ENCODE measurements at places on chromosomes 11 and 22.

DNA sequence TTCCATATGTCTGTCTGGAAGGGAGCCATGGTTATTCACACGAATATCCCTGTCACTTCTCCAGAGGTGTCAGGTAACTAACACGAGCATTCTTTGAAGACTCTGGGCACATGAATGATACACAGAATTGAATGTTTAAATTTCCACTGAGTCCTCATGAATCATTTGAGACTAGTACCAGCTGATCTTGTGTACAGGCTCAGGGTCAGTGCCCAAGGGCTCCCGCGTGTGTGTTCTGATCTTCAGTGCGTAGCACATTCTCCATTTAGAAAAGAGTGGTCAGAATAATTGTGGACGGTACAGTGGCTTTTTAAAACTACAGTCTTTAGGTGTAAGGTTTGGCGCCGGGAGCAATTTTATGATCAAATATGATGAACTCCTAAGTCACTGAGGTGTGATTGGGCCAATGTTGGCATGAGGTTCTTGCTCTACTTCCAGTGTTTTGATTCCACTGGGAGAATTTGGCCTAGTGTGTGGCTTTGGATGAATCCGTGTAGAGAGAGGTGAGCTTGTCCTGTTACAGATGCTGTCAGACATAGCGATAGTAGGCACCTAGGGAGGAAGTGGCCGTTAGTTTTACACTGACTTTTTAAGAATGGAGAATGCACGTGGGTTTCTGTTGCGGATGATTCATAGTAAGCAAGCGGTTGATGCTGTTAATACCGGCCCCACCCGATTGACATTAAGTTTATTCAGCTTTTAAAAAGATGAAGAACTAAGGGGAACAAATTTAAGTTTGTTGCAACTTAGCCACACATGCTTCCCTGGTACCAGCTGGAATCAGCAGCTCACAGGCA lies 22.2 kb downstream of the NUP50 start:
- DNase-seq, result no peak

DNA sequence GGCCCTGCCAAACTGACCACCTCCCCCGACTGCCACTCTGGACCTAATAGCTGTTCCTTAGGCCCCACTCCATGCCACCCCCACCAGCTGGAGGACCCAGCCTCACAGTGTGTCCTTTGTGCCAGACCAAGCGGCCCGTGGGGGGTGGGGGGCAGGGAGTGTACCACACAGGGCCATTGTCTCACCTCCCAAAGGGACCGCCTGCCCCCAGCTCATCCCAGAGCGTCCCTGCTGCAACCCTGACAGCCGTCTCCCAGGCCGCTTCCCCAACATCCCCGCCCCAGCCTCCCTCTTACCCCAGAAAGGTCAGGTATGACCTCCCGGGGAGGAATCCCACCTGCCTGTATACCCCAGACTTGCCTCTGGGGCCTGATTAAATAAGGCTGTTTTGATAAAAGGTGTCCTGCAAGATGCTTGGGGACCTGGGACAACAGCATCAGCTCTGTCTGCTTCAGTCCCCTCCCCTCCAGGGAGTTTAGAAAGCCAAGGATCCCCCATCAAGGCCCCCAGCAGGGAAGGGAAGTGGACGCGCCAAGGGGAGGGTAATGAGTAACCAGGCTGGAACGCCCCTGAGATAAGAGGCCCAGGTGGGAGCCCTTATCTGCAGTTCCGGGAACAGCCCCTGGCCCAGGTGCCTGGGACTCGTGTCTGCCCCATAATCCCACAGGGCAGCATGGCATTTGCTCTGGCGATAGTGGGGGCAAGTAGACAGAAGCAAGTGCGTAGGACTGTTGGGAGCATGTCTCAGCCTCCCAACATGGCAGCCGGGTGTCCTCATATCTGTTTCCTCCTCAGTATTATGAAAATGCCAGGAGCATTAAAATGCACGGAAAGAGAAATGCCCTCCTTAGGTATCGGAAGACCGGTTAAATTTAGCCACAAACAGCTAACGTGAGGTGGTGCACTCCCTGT lies 9.0 kb downstream of the CDC42EP1 start:
- no peak for DNase-seq

DNA sequence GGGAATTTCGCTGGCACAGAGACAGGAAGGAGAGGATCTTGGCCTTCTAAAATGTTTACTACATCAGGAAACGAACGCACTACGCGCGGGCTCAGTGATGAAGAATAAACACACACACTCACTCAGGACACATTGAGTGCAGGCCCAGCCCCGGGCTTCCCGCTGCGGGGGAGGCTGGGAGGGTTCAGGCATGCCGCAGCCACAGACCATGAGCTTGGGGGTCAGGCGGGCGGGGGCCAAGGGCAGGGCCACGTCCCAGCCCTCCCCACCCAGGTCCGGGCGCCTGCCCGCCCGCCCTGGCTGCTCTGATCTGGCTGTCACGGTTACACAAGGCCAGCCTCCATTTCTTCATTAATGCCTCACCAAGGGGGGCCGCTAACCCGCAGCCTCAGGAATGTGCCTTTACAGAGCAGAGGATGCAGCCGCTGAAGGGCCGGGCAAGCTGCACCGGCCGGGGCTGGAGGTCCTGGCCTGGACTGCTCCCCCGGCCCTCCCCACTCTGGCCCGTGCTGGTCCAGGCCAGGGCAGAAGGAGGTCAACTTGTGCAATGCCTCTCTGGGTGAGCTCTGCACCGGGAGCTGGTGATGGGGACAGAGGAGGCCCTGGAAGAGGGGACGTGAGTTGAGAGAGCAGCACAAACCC lies 41.7 kb downstream of the IGF2 start:
- no peak for DNase-seq

- peak; percentile 74 for DNase-seq
These were observed 10.9 kb downstream of the ROBO3 start for GRCh38 chr11:124875943-124876817.

GRCh38 chr11:32885556-32885955 lies 7.1 kb upstream of the QSER1 start:
- DNase-seq, result no peak

DNA sequence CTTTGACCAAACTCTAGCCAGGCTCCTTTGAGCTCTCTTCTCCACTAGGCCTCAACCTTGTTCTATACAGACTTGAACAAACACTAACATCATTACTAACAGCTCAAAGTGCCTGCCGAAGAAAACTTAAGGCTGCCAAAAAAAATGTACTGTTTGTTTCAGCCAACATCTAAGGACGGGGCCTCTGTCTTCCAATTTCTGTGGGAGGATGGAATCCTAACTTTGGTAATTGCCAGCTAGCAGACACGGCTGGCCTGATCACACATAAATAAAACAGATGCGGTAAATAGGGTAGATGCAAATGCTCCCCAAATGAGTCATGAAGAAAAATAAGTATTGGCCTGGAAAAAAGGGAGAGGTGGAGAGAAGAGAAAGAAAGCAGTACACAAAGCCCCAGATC lies 394.3 kb downstream of the TMEM135 start:
- no peak for DNase-seq

DNA sequence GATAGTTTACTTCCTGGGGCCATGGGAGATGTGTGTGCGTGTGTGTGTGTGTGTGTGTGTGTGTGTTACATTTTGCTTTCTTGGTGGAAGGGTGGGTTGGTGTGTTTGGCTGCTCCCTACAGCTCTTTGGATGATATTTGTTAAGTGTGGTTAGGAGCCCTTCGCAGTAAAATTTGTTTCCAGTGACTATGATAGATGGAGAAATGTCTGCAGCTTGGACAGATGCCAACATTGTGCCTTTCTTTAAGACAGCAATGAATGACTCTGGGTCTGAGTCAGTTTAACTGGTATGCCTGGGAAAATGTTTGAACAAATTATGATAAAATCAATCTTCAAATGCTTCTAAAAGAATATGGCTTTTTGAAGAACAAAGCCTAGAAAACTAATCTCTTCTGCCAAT lies 102.7 kb upstream of the TRPC6 start:
- no peak for DNase-seq

DNA sequence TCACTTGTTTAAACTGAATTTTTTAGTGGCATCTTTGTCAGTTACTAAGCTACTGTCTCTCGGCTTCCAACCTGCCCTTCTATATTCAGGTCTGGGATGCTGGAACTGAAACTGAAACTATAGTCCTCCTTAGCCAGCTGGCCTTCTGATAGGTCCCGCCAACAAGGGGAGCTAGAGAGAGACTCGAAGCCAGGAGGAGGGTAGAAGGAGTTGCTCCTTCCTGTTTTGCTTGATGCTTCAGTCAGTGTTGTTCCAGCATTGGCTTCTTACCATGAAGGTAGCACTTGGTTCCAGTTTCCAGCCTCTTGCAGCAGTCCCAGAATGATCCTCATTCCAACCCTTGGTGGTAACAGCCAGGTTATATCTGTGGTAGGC lies 32.9 kb upstream of the HORMAD2 start:
- no peak for DNase-seq

DNA sequence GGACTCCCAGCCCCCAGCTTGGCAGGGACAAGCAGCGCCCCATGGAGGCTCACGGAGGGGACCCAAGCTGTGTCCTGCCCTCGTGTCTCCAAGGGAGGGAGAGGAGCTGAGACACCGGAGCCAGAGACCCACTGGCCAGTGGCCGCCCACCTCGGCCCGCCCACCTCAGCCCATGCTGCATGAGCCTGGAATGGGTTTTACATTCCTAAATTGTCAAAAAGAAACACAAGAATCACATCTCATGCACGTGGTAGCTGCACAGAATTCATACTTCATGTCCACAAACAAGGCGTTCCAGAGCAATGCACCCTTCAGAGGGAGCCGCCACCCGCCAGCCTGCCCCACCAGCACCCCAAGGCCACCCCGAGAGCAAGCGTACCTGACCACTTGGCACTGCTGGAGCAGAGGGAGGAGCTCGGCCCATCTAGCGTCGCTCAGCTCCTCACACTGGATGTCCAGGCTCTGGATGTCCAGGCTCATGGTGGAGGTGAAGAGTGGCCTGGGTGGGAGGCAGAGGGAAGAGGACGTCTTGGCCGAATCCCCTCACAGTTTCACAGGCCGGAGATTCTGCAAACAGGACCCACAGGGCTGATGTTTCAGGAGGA lies 5.3 kb downstream of the RNH1 start:
- no peak for DNase-seq

DNA sequence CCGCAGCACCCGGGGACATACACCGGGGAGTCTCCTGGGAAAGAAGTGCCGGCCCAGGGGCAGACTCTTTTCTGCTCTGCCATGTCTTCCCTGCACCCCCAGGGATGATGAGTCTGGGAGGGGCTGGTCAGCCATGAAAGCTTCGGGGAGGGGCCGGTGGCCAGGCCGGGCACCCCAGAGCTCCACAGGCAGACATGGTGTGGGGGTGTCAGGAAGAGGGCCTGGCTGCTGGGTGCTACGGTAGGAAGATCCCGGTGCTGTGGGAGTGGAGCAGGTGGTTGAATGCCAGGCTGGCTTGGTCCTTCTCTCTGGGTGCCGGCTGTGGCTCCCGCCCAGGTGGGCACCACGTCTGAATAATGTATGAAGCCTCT lies 17.4 kb downstream of the LSP1 start:
- no peak for DNase-seq

DNA sequence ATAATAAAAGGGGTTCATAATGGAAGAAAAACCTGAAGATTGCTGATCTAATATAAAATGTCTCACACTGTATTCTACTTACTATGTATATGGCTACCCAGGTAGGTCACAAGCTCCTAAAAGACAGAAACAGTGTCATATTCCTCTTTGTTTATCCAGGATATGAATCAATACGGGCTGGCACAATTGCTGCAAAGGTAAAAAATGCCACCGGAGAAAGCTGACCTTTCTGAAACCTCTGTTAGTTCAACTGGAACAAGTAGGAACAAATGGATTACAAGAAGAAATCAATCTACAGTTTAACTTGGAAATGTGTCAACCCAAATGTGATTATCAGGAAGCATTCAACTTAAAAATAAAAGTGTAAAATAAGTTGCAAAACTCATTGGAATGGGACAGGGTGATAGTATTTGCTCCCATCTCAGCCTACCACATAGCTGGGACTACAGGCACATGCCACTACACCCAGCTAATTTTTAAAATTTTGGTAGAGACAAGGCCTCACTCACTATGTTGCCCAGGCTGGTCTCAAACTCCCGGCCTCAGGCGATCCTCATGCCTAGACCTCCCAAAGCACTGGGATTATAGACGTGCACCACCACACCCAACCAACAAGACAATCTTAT lies 27.6 kb downstream of the SLC35F2 start:
- DNase-seq, result no peak

GRCh38 chr11:69333149-69333710 lies 39.3 kb downstream of the MYEOV start:
- no peak for DNase-seq

DNA sequence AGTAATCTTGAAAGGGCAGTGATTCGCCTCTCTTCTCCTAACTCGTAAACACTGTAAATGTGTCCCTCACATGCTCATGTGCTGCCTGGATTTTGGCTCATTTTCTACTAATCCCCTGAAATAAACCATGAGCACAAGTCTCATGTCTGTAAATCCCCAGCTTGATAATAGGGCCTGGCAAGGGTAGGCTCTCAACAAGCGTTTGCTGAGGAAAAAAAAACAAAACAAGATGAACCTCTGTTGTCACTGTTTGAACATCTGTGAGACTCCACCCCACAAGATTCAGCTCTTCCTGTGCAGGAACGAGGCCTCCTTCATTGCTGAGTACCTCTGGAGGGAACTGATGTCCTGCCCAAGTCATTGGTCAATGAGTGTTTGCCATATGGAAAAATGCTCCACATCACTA lies 4.5 kb upstream of the CYB5R2 start:
- DNase-seq, result no peak

DNA sequence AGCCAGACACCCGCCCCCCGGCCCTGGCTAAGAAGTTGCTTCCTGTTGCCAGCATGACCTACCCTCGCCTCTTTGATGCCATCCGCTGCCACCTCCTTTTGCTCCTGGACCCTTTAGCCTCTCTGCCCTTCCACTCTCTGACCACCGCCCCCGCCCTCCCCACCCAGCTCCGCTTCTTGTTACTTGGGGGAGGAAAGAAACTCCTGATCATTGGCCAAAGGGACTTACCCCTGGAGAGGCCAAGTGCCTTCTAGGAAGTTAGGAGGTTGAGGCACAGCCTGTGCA lies at the start of gene PRR33:
PRR33 (minus strand) TSS at position 65 of the 285 bp plus-strand sequence. CDS start 1,311 bp downstream, outside the sequence.
- no peak for DNase-seq

DNA sequence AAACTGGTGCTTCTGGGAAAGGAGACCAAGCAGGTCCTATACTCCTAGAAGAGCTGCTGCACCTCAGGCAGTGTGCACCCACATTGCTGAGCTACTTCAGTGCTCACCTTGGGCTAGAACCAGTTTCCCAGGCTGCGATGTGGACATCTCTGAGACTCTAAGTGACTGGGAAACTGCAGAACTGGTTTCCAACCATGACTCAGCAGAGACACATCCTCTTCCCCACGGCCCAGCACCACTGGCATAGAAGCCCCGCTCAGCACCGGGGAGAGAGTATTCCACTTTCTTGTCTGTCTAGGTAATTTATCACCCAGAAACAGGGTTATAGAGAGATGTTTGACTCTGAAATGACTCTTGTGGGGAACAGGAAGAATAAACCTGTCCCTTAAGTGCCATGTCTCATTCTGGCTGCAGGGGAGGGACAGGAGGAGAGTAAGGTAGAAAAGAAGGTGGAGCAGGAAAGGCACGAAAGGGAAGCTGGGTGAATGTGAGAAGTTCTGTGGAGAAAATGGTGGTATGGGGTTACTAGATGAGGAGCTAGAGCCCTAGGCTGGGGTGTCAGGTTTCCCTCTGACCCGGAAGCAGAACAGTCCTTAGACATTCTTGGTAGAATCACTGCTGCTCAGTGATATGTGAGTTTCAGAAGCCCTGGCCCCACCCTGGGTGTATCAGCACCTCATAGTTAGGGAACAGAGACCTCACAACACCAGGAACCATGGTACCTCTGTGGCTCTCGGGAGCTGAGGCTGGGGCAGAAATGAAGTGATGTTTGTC lies 340.4 kb upstream of the NCAM1 start:
- DNase-seq, result no peak

Data from NCI-H524 treated with DMSO at 0.1 percent for 48 hours (cell line).